ENCODE measurements at places on chromosomes 1 and 21. TPM values are rescaled to one million over a fixed set of nuclear protein-coding genes. Genes with fewer than 3 reads are reported as not detected.
A peak's percentile ranks its signal among the peaks of the same experiment; 100 is the strongest.

DNA sequence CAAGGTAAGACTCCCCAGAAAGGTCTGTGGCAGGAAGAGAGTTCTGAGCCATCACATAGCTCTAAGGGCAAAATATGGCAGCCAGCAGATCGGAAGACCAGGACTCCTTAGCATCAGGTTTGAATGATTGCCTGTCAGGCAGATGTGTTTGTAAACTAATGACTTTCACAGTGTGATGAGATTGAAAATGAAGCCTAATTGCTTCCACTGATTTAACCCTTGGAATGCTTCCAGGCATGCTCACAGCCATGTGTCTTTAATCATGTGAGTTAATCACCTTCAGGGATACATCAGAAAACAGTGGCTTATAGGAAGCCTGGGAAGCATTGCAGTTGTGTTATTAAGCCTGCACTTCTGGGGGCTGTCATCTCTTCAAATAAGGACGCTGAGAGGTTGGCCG, 82.8 kb downstream of the LRRC53 start:
- no peak for DNase-seq

GRCh38 chr1:154433161-154433764, 28.1 kb downstream of the IL6R start:
- DNase-seq, result no peak

The COP1 gene
- total RNA-seq, result 47.2 TPM

- no peak for DNase-seq
Measured at GRCh38 chr1:14340002-14340785, 258.3 kb upstream of the KAZN start.

The SLC22A15 gene
- total RNA-seq, result not detected

DNA sequence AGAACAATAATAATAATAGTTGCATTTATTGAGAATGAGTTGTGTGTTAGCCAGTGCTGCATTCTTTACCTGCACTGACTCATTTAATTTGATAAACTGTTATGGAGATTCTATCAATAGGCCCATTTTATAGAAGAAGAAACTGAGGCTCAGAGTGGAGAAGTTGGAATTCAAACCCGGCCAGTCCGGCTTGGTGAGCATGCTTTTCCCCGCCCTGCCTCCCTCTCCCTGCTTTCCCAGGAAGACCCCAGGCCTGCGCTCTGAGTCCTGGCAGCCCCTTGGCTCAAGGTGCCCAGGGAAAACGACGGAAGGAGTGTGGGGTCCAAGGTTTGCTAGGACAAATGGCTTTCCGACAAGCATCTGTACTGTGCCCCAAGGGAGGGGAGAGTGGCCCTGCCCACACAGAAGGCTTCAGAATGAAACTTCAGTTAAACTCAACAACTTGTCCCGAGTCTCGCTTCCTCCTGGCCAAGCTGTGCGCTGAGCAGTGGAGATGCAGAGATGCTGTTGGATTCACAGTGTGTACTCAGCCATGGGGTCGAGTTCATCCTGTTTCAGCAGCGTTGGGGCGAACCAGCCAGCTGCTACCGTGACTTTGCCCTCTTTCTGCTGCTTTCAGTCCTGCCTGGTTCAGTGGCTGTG, 23.3 kb upstream of the PADI6 start:
- DNase-seq, result no peak

DNA sequence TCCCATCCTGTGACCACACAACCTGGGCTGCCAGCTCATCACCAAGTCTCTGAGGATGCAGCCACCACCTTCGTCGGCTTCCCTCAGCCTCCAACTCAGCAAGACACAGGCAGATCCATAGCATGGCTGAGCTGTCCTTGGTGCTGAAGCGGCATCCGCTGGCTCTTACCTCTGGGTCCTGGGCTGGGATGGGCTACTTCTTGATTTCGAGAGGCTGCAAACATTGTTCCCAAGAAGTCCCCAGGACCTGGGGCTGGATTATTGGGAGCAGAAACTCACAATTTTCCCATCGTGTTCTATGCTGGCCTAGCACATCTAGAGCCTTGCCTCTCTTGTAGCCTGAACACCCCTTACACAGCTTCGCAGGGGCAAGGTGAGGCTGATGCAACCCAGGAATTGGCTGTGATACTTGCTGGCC, 24.9 kb upstream of the C1QA start:
- DNase-seq, result peak; percentile 61

DNA sequence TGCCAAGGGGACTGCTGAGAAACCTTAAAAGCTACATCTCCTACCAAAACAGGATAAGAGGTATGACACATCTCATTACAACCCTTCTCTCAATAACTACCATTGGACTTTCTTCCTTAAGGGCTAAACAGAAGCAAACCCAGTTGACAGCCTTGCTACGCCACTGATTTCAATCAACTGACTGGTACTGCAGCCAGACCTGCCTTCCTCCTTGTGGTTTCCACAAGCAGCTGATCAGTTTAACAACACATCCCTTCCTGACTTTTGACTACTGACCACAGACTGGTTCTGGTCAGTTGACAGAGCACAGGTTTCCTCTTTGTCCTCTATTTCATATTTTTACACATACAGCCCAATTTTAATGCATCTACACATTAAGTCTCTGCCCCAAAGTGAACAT, 108.8 kb downstream of the ADAMTS1 start:
- no peak for DNase-seq
